Aorta (tissue), 5 donors: ENCODE measurements at places on chromosomes 16 and 17. TPM values are rescaled to one million over a fixed set of nuclear protein-coding genes. Genes with fewer than 3 reads are reported as not detected.

GRCh38 chr17:7340179-7340578, 3.9 kb downstream of the ACAP1 start:
- no peak overlapping the region for H3K27ac ChIP-seq
- H3K27me3 ChIP-seq: no peaks in the 10 kb centered on the region
- no peaks in the 10 kb centered on the region for H3K36me3 ChIP-seq
- H3K4me3 ChIP-seq: no peak overlapping the region
- DNase-seq: no peak
- H3K4me1 ChIP-seq: no peaks in the 10 kb centered on the region

Gene PPY
- polyA plus RNA-seq: not detected

Gene PRSS33
- 0.08 TPM for polyA plus RNA-seq

Gene OR1F1
- polyA plus RNA-seq: not detected

Gene KRT16
- polyA plus RNA-seq: 6.9 TPM

Gene KCNH6
- polyA plus RNA-seq: not detected
